ENCODE measurements at places on chromosomes 11 and 22. TPM values are rescaled to one million over a fixed set of nuclear protein-coding genes. Genes with fewer than 3 reads are reported as not detected.

DNA sequence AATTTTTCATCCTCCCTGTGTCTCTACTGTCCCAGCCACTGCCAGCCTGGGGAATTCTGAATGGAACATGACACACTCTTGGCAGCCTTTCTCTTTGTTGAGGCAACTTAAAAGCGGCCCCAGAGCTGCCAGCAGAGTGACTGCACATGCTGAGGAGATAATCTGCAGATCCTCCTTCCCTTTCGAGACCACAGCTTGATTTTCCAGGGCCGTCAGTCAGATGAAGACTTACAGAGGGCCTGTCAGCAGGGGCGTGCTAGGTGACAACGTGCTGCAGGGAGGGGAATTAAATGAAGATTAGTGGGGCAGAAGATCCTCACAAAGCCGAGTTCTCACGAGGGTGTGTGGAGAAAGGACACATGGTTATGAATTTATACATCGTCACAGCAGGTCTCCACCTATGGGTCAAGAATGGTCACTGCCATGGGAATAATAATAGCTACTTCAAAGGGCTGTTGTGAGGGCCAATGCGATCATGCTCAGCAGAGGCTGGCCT lies 193.5 kb upstream of the PITPNB start:
- DNase-seq: peak; percentile 26

Gene C11orf42
- polyA plus RNA-seq: not detected

DNA sequence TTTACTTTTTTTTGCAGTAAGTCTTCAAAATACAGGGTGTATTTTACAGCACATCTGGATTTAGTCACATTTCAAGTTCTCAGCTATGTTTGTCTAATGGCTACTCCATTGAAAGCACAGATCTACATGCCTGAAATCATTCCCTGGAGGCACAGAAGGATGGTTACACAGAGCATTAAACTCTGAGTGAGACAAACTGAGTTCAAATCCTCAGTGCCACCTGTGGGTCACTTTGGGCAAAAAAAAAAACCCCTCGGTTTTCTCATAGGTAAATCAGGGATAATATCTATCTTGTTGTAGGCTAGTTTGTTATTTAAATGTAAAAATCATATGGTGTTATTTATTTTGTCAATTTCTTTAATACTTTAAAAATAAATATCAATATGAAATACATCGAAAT lies 7.7 kb downstream of the ANKRD49 start:
- DNase-seq: no peak

DNA sequence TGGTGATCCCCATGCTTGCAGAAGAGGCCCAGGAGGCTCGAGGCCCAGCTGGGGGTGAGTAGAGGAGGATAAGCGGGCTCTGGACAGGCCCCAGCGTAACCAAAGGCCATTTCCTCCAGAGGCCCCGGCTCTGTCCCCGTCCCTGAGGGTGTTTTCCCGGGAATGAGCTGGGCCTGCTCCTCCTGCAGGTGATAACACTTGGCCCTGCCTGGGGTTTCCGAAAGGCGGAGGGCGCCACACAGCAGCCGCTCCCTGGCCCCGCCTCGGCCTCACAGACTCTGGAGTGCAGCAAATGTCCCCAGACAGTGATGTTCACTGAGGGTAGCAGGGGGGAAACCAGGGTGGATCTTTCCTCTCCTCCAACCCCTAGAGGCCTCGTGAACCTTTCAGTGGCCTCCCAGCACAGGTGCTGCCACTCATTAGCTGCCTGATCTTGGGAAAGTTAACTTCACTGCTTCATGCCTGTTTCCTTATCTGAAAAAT lies 10.5 kb upstream of the MGAT3 start:
- no peak for DNase-seq

- no peak for DNase-seq
These were observed 101.7 kb upstream of the PRR5 start for GRCh38 chr22:44600207-44600785.

Gene CARNS1
- 0.81 TPM for polyA plus RNA-seq

- DNase-seq: no peak
These were observed 9.2 kb upstream of the BIK start for GRCh38 chr22:43101306-43101705.

DNA sequence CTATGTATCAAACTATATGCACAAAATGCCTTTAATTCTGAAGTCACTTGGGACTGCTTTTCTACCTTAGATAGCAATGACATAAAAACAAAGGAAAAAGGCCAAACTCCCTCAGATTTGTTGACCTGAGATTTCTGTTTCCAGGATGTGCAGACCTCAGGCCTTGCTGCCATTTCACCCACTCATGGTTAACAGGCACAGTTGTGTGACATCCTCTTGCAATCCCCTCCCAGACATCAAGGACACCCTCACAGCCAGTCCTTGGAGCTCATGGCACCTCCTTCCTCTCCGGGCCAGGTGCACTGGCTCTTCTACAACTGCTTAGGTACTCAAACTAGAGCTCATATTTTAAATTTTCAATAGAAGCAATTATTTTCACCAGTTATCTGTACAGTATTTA lies 37.3 kb downstream of the SERPIND1 start:
- no peak for DNase-seq

Gene CRYBB3
- not detected for polyA plus RNA-seq

DNA sequence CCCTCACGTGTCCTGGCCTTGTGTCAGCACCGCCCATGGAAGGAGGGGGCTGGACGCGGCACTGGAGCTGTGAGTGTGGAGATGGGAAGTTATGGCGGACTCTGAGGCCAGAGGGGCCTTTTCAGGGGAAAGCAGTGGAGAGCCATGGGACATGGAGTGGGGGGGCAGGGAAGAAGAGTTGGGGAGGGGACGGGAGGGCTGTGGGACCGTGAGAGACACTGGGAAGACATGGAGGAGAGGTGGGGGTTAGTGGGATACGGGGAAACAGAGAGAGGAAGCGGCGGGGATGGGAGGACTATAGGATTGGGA lies 58.2 kb downstream of the FBXO7 start:
- DNase-seq: no peak

Gene LDHAL6A
- not detected for polyA plus RNA-seq

Gene HOATZ
- polyA plus RNA-seq: not detected

DNA sequence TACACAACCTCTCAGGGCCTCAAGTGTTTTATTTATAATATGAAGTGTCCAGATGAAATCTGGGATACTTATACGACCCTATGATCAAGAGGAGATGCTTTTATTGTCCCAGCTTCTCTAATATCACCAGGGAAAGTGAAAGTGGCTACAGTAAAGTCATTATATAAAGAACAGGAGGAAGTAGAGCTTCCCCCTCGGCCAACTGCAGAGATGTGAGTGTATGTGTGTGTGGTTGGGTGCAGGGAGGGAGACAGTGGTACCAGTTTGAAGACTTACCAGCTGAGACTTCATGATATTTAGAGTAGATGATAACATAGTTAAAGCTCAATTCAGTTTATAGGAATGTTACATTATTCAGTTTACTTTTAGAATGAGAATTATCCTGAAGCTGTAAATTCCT lies 373.6 kb upstream of the DDI1 start:
- no peak for DNase-seq

- DNase-seq: no peak
These were observed 176.4 kb downstream of the SHANK2 start for GRCh38 chr11:71075871-71076420.

Gene SCGB1D2
- not detected for polyA plus RNA-seq

- DNase-seq: no peak
These were observed 103.4 kb upstream of the SEZ6L start for GRCh38 chr22:26065847-26066246.

Gene MS4A5
- polyA plus RNA-seq: not detected

- no peak for DNase-seq
These were observed 843 bp downstream of the OR51T1 start for GRCh38 chr11:4882543-4882942.

DNA sequence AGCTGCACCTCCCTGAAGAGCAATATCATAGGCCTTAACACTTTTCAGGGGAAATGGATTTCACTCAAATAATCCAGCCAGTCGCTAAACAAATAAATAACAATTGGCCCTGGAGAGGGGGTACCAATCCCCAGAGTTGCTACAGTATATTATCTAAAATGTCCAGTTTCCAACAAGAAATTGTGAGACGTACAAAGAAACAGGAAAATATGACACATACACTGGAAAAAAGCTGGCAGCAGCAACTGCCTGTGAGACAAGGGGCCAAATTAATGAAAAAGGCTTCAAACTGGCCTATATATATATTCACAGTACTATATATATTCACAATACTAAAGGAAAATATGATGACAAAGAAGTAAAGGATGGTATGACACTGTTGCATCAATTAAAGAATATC lies 4.0 kb downstream of the NF2 start:
- no peak for DNase-seq

GRCh38 chr11:115407496-115407895 lies 96.7 kb downstream of the CADM1 start:
- no peak for DNase-seq

- peak; percentile 71 for DNase-seq
These were observed 18.2 kb downstream of the IFT27 start for GRCh38 chr22:36757668-36758211.

DNA sequence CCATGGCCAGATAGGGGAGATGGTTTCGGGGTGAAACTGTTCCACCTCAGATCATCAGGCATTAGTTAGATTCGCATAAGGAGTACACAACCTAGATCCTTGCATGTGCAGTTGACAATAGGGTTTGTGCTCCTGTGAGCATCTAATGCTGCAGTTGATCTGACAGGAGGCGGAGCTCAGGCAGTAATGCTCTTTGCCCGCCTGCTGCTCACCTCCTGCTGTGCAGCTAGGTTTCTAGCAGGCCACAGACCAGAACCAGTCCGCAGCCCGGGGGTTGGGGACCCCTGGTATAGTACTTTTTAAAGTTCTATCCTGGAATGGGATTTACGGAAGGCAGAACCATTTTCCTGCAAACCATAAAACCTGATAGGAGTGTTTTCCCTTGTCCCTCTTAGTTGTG lies 54.6 kb downstream of the POLD3 start:
- no peak for DNase-seq

Gene OR10A2
- not detected for polyA plus RNA-seq

DNA sequence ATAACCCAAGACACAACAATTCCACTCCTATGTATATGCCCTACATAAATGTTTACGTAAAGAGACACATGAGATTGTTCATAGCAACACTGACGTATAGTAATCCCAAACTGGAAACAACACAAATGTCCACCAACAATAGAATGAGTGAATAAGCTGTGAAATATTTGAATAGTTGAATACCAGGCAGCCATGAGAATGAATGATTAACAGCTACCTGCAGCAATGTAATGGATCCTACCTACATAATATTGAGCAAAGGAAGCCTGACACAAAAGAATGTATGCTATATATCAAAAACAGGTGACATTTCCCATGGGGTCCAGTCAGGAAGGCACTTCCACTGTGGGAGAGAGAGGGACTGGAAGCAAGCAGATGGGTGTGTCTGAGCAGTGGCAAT lies 92.8 kb upstream of the LINC01488 start:
- DNase-seq: no peak

GRCh38 chr11:22774716-22775115 lies 54.9 kb downstream of the SVIP start:
- DNase-seq: no peak

GRCh38 chr22:31846161-31847115 lies 92.6 kb downstream of the DEPDC5 start:
- no peak for DNase-seq

DNA sequence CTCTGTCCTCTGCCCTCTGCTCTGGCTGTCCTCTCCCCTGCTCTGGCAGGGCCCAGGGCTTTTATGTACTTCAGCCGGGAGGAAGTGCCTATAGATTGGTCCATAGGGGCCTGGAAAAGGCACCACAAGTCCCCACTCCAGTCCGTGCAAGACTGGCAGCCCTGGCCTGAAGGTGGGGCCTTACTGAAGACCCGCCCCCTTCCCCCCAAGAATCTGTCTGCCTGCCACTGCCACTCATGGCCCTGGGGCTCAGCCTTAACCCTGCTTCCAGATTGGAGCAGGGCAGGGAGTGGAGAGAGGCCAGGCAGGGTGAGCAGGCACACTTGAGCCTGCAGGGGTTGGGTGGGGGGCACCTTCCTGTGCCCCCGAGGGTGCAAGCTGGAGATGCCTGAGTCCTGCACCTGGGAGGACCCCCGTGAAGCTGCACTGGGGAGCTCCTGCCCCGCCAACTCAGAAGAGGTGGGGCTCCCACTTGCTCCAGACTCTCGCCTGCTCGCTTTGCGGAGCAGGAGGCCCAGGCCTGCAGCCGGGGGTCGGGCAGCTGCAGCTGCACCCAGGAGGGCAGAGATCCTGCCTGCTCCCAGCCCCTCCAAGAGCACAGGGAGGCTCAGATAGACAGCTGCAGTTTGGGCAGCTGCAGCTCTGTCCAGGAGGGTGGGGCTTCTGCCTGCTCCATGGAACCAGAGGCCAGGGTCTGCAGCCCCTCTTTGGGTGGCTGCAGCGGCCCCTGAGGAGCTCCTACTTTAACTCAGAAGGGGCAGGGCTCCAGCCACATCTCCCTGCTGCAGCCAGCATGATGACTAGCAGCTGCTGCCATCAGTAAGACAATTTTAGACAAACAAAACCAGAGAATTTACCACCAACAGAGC lies 51.0 kb upstream of the SC5D start:
- no peak for DNase-seq

DNA sequence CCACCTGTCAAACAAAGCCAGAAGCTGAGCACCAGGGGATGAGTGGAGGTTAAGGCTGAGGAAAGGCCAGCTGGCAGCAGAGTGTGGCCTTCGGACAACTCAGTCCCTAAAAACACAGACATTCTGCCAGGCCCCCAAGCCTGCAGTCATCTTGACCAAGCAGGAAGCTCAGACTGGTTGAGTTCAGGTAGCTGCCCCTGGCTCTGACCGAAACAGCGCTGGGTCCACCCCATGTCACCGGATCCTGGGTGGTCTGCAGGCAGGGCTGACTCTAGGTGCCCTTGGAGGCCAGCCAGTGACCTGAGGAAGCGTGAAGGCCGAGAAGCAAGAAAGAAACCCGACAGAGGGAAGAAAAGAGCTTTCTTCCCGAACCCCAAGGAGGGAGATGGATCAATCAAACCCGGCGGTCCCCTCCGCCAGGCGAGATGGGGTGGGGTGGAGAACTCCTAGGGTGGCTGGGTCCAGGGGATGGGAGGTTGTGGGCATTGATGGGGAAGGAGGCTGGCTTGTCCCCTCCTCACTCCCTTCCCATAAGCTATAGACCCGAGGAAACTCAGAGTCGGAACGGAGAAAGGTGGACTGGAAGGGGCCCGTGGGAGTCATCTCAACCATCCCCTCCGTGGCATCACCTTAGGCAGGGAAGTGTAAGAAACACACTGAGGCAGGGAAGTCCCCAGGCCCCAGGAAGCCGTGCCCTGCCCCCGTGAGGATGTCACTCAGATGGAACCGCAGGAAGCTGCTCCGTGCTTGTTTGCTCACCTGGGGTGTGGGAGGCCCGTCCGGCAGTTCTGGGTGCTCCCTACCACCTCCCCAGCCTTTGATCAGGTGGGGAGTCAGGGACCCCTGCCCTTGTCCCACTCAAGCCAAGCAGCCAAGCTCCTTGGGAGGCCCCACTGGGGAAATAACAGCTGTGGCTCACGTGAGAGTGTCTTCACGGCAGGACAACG lies 11.7 kb downstream of the CXCR5 start:
- DNase-seq: peak; percentile 85

Gene TMEM191C
- 3.6 TPM for polyA plus RNA-seq

- no peak for DNase-seq
These were observed 244.5 kb upstream of the POU2AF2 start for GRCh38 chr11:111001081-111001430.

Gene CALCA
- not detected for polyA plus RNA-seq

Gene VPS37C
- 0.25 TPM for polyA plus RNA-seq

All from CD4-positive, alpha-beta memory T cell (primary cell).